ENCODE measurements at places on chromosomes 13 and 19.

DNA sequence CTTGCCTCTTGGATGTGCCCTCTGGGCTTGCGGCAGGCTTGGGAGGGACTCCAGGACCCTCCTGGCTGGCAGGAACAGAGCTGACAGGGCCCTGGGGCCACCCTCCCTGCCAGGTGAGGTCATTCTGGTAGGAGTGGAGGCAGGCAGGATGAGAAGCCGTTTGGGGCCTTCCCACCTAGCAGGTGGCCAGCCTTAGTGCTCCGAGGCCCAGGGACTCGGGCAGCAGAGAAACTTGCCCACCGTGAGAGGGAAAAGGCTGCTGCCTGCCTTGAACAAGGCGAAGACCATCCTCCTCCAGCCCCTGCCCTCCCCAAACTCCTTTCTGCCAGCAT is 8.5 kb downstream of the RFX1 start:
- DNase-seq: no peak

- DNase-seq: no peak
Measured at GRCh38 chr13:32445461-32445860, 17.5 kb upstream of the N4BP2L1 start.

- no peak for DNase-seq
Measured at GRCh38 chr13:76153239-76153638, 517.1 kb downstream of the LMO7 start.

- no peak for DNase-seq
Measured at GRCh38 chr13:57748096-57748495, 116.6 kb downstream of the PCDH17 start.

DNA sequence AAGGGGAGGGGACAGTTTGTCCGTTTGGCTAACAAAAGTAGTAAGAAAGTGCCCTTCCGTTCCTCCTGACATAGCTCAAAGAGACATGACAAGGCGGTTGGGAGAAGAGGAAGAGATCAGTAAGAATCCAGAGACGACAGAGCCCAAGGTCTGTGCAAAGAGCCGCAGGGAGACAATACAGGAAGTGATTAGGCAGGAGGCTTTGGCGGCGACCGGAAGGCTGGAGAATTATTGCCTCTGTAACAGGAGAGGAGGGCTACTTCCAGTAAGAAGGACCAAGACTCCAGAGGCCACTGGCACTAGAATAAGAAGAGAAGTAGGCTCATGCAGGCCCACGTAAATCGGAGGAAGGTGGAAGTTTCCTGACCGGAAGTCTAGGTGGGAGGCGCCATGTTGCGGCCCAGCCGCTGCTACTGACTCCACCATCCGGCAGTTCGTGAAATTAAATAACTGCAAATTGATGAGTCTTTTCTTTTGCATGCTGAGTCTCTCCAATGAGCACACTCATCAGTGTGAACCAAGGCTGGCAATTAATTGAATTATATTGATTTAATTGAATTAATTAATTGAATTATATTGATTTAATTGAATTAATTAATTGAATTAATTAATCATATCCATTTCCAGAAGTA is 9.9 kb downstream of the RFX2 start:
- peak; percentile 52 for DNase-seq

GRCh38 chr13:63463782-63464610 is 2048.3 kb upstream of the PCDH20 start:
- no peak for DNase-seq
